ENCODE measurements at places on chromosomes 4 and X.

DNA sequence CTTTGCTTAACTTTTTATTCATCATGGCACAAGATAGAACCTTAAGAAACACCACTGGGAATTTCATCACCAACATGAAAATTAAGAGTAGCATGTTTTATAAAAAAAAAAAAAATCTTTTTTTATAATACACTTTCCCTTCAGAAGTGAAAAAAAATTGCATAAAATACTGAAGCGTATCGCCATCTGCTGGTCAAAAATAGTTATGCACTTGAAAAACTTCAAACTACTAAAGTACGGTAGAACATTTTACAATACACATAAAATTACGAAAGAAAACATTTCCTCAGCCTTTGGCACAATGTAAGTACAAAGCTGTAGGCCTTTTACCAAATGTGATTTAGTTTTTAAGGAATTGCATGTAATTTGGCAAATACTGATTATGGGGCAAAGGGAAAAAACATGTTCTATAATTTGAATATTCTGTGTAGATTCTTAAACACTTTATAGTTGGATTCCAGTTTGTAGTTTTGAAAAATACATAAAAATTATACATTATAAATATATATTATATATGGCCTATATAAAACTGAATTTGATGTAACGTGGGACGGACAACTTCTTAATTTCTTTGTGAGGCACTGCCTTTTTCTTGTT, 26.5 kb downstream of the HCCS start:
- no peak for DNase-seq
- H3K4me3 ChIP-seq: no peak overlapping the region
- H3K4me1 ChIP-seq: no peaks in the 10 kb centered on the region
- H3K27ac ChIP-seq: no peak overlapping the region

DNA sequence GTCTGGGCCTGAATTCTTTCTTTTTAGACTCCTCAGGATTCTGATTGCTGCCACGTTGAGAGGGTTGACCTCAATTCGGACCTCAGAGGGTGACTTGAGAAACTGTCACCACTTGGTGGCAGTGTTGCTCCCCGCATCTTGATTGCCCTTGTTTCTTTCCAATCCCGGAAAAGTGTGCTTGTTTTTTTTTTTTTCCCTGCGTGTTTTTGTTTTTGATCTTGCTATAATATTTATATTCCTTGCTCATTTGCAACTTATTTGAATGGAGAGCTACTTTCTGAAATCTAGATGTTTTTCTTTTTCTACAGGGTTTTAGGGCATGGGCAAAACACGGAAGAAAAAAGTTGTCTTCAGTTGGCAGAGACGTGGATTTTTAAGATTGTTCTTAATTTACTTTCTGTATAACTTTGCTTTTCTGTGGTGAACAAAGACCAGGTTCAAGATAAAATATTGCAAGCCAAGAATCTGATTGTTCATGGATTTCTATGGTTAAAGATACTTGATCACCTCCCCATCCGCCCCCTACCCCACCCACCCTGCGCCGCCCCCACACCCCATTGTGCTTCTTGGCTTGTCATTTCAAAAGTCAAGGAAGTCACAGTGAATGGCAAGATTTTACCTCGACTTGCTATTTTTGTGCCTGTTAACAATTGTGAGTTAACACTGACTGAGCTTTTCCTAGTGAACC, 102.0 kb downstream of the PTTG2 start:
- DNase-seq: peak; percentile 81
- H3K4me3 ChIP-seq: peak overlapping the region; percentile 40
- H3K4me1 ChIP-seq: no peaks in the 10 kb centered on the region
- peaks cover 11% of the 10 kb centered on the region for H3K36me3 ChIP-seq

- H3K36me3 ChIP-seq: no peaks in the 10 kb centered on the region
- no peaks in the 10 kb centered on the region for H3K27me3 ChIP-seq
- no peaks in the 10 kb centered on the region for H3K4me1 ChIP-seq
- no peak for DNase-seq
- H3K4me3 ChIP-seq: no peak overlapping the region
Observed at GRCh38 chrX:29643181-29643580, 572.2 kb upstream of the MAGEB2 start.

DNA sequence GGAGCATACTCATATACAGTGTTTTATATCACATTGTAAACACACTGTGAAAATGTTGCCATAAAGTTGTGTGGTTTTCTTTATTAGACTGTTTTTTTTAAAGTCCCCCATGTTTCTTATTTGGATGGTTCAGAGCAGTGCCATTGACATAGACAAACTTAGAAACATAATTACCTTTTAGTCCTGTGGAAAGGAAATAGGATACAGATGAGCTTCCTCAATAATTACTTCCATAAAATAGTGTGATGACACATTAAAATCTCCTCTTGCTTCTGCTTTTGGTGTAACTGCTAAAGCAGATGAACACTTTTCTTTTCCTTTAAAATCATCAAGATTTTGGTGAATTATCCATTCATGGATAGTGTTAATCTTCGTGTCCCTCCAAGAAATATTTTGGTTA, 52.9 kb upstream of the LIMCH1 start:
- peaks cover 16% of the 10 kb centered on the region for H3K4me1 ChIP-seq
- no peak overlapping the region for H3K27ac ChIP-seq
- no peak for DNase-seq
